NT2/D1 (cell line): ENCODE measurements at places on chromosomes 5 and 9.

- no peak for DNase-seq
Observed at GRCh38 chr5:100890461-100891008, 12.5 kb downstream of the ST8SIA4 start.

- DNase-seq, result no peak
Observed at GRCh38 chr9:37905776-37906175, 1.8 kb upstream of the SLC25A51 start.

DNA sequence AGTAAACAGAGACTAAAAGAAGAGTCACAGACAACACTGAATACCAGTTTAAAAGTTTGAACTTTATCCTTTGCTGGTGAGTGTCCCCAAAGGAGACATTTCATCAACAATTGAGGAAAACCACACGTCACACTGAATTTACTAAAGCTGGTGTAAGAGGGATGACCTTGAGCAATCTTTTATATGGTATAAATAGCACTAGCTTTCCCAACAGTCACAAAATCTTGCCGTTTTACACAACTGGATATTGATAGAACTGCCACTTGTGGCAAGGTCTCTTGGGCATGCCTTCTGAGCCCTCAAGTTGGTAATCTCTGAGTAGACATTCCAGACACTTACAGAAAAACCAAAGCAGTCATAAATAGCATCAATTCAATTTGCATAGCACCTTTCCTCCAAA lies 311.5 kb upstream of the TARS1 start:
- DNase-seq, result no peak

DNA sequence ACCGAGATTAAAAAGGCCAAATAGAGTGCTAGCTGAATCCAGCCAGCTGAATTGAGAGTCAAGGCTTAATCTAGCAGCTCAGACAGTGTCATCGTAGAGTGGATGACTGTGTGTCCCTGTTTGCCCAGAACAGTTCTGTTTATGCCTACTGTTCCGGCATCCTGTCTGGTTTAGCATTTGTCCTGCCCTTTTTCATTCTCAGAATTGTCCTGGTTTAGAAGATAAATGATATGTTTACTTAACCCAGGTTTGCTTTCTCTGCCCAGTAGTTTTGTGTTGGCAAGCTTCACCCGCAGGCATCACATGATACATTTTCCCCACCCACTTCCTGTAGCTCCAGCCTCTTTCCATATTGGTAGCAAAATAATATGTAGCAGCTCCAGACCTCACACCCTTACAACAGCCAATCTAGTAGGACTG lies 41.3 kb upstream of the ZSWIM6 start:
- no peak for DNase-seq

GRCh38 chr5:92313385-92313784 lies 930.3 kb upstream of the ARRDC3 start:
- DNase-seq, result no peak

- DNase-seq, result no peak
Observed at GRCh38 chr9:83572524-83572923, 34.3 kb upstream of the FRMD3 start.

- DNase-seq, result no peak
Observed at GRCh38 chr9:129551393-129551973, 69.4 kb downstream of the C9orf50 start.
